ENCODE measurements at places on chromosomes 7 and 10.

- DNase-seq = no peak
These were observed 12.0 kb downstream of the IFRD1 start for GRCh38 chr7:112462236-112462635.

- DNase-seq = no peak
These were observed 77.2 kb downstream of the KIAA1549 start for GRCh38 chr7:138903859-138904435.

DNA sequence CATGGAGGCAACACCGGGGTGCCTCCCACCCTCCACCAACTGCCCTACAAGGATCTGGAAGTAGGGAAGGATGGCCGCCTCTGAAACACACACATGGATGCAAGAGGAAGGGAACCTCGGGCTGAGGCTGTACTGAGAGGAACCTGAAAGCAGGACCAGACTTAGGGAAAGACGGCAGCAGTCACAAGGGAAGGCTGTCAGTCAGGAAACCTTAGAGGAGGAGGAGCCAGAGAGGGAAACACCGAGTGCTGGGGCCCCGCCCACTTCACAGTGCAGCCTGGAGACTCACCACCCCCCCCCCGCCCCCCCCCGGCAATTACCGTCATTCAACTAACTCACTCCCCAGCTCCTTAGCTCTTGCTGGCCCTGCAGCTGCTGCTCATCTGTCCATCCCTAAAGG lies 2.5 kb downstream of the CYREN start:
- no peak for DNase-seq

DNA sequence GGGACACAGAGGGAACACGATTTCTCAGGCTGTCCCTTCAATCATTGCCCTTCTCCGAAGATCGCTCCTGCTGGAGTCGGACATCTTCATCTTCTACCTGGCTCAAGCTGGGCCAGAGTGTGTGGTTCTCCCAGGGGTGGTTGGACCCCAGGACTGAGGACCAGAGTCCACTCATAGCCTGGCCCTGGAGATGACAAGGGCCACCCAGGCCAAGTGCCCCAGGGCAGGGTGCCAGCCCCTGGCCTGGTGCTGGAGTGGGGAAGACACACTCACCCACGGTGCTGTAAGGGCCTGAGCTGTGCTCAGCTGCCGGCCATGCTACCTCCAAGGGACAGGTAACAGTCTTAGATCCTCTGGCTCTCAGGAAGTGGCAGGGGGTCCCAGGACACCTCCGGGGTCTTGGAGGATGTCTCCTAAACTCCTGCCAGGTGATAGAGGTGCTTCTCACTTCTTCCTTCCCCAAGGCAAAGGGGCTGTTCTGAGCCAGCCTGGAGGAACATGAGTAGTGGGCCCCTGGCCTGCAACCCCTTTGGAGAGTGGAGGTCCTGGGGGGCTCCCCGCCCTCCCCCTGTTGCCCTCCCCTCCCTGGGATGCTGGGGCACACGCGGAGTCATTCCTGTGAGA lies 23.3 kb downstream of the TBATA start:
- DNase-seq = no peak

DNA sequence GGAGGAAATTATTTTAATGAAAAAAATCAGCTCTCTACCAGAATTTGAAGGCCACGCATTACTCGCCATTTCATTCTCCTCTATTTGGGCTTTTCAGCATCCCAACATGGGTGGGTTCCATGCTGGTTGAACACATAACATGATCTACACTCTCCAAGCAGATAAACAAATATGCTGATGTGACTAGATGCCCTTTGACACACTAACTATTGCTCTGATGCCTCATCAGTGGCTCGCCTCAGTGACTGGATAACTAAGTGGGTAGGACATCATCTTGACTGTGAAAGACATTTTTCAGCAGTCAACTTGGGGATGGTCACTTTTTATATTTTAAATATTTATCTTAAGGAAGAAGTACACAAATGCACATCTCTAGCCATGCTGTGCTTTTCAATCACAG lies 113.9 kb upstream of the LAMB4 start:
- no peak for DNase-seq

DNA sequence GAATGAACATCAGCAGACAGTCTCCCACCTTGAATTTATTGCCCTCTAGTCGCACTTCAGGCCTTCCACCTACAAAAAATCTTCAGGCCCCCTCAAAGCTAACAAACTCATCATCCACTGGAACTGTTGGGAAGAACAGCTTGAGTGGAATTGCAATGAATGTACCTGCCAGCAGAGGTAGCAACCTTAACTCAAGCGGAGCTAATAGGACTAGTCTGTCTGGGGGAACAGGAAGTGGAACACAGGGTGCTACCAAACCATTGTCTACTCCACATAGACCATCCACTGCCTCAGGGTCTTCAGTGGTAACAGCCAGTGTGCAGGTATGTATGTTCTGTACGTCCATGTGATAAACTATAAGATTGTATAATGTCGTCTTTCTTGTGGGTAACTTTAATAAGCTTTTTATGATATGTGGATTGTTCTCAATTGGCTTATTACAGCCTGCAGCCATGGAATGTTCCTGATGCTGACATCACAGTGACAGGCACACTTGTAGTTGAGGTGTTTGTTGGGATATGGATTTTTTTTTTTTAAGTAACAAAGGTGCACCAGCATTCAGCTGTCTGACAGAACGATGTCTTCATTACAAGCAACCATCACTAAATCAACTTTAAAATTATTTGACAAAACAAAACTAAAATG lies 53.3 kb downstream of the UBN2 start:
- no peak for DNase-seq

- DNase-seq = no peak
These were observed 145.7 kb downstream of the RNF216 start for GRCh38 chr7:5635461-5636445.

GRCh38 chr7:129431911-129432643 lies 2.2 kb upstream of the STRIP2 start:
- no peak for DNase-seq

GRCh38 chr7:39587393-39587792 lies 21.2 kb downstream of the YAE1 start:
- no peak for DNase-seq

GRCh38 chr10:124416733-124417132 lies 2.0 kb downstream of the OAT start:
- DNase-seq = no peak

- DNase-seq = no peak
These were observed 48.4 kb upstream of the TRIM8 start for GRCh38 chr10:102595897-102596296.

DNA sequence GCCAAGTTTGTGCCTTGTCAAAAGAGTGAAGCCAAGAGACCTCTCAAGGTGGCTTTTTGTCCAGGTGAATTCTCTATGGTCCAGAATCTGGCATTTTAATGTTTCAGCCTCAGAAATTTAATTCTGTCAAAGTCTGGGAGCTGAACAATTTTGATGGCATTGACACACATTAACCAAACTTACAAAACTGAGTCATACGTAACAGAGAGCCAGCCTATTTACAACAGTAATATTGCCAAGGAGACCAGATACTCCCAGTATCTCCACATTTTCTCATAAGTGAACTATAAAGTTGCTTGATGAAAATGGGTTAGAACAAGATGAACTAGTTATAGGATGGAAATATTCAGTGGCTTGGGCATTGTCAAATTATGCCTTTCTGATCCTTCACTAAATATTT lies 43.8 kb downstream of the PDE6C start:
- DNase-seq = no peak

DNA sequence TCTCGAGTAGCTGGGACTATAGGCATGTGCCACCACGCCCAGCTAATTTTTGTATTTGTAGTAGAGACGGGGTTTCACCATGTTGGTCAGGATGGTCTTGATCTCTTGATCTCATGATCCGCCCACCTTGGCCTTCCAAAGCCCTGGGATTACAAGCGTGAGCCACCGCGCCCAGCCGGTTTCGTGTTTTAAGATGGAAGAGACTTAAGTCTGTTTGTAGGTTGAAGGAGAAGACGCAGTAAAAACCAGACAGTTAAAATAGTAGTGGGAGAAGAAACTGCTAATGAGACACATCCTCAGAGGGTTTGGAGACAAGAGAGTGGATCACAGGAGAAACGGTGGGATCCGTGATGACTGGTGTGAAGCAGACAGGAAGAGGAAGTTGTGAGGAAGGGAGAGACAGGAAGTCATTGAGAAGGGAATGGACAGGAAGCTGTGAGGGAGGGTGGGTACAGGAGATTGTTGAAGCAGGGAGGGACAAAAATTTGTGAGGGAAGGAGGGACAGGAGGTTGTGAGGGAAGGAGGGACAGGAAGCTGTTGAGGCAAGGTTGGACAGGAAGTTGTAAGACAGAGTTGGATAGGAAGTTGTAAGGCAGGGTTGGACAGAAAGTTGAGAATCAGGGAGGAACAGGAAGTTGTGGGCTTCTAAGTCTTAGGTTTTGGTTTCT lies 115.5 kb downstream of the WDFY4 start:
- peak; percentile 14 for DNase-seq

DNA sequence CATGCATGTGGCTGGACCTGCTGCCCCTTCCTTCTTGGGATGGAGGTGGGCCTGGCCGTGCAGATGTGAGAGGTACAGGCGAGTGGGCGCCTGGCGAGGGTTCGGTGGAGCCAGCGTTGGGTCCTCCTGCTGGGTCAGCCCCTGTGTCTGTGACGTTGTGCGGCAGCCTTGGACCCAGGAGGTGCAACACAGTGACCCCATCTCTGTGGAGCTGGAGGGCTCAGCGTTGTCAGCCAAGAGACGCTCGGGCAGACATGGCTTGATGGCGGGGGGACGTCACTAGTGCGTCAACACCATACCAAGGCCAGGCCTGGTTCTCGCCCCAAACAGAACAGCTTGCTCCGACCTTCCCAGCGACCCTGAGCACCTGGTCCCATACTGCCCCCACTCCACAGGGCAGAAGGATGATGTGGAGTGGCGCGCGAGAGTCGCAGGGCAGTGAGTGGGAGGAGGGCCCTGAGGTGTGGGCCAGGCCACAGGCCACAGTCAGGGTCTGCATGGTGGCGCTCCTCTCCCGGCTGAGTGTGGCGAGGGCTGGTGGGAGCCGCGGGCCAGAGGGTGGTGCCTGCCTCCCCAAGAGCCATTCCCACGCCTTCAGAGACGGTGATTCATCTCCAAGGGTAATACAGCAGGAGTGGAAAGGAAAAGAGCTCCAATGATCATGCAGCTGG lies 184.4 kb downstream of the DNAJB6 start:
- no peak for DNase-seq

DNA sequence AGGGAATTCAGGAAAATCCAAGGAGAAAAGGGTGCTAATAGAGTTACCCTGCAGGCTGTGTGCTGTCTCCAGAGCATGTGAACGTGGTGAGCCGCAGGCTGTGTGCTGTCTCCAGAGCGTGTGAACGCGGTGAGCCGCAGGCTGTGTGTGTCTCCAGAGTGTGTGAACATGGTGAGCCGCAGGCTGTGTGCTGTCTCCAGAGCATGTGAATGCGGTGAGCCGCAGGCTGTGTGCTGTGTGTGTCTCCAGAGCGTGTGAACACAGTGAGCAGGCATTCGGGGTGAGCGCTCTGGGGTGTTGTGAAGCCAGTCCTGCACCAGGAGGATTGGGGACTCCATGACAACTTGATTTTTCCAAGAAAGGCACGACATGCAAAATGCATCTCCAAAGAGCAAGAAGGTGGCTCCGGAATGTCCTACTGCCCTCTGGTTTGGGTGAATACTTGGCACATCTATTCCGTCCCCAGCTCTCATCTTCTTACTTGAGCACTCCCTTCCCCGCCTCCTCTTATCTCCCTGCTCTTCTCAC lies 407.9 kb upstream of the SHH start:
- DNase-seq = no peak
